Stimulated activated CD8-positive, alpha-beta memory T cell treated with anti-CD3 and anti-CD28 coated beads, Interleukin-15, amount 100 ng/mL, for 1 hour (primary cell): ENCODE measurements at places on chromosomes 13 and 19.

GRCh38 chr19:18304458-18305310 is 18.2 kb downstream of the LSM4 start:
- DNase-seq, result peak; percentile 64

DNA sequence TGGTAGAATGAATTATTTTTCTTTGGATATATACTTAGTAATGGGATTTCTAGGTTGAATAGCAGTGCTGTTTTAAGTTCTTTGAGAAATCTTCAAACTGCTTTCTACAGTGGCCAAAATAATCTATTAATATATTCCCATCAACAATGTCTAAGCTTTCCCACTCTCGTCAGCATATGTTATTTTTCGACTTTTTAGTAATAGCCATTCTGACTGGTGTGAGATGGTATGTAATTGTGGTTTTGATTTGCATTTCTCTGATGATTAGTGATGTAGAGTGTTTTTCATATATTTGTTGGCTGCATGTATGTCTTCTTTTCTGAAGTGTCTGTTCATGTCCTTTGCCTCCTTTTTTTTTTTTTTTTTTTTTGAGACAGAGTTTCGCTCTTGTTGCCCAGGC is 90.2 kb upstream of the CSNK1A1L start:
- DNase-seq, result no peak

- no peak for DNase-seq
These were observed 15.9 kb upstream of the SLC35E1 start for GRCh38 chr19:16587833-16588823.

DNA sequence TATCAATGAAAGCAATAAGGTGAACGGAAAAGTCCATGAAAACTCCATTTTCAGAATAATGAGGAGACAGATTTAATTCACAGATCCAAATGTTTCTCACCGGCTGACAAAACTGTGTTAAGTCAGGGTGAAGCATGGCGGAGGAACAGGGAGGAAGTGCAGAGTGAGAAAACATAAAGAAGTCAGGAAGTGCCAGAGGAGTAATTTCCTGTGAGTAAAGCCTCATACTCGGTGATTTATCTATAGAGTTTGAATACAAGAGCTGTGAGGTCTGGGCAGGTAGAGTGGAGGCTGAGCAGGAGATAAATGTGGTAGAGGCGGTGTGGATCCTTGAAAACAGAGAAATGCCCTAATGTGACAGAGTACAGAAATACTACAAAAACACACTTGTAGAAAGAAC is 11.4 kb downstream of the CARD8 start:
- no peak for DNase-seq

DNA sequence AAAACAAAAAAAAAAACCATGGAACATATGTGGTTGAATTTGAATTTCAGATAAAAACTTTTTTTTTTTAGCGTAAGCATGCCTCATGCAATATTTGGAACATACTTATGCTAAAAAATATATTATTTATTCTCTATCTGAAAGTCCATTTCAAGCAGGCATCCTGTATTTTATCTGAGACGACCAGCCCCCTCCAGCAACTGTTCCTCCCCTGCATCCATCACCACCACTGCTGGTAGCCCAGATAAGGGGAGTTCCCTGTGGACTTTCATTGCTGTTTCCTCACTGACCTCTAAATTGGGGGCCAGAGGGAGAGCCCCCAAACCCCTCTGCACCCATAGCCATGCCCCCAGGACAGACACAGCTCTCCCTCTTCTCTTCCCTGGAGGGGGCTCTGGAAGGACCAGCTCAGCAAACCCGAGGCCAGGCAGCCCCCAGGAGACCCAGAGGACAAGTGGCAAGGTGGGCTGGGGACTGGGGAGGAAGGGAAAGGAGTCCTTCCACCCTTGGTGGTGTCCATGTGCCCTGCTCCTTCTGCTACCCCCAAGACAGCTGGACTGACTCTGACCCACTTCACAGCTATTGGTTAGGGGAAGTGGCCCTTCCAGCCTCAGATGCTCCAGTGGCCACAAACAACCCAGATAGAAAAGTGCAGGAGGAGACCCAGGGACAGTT is 6.6 kb upstream of the SIGLEC12 start:
- no peak for DNase-seq

DNA sequence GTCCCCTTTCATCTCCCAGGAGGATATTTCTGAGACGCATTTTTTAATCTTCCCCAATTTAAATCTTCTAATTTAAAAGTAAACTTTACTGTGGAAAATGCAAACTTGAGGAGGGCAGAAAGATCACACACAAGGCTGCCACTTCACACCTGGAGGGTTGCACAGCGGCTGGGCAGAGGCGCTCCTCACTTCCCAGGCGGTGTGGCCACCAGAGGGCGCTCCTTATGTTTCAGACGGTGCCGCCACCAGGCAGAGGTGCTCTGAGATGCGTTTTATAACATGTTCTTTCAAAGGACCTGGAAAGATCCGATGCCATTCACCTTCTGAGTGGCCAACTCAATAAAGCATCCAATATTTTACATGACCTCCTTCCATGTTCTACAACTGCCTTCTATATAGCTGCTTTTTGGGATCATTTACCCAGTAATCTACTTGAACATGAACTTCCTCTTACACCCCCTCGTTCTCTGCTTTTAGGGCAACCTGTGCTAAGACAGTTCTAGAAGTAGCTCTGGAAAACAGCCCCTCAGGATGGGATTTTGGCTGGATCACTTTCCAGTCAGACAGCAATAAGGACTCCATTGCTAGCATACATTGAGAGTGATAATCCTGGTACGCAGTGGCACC is 14.8 kb upstream of the MTUS2 start:
- DNase-seq, result no peak

- DNase-seq, result no peak
These were observed 125.8 kb upstream of the PCDH9 start for GRCh38 chr13:67355812-67356476.

DNA sequence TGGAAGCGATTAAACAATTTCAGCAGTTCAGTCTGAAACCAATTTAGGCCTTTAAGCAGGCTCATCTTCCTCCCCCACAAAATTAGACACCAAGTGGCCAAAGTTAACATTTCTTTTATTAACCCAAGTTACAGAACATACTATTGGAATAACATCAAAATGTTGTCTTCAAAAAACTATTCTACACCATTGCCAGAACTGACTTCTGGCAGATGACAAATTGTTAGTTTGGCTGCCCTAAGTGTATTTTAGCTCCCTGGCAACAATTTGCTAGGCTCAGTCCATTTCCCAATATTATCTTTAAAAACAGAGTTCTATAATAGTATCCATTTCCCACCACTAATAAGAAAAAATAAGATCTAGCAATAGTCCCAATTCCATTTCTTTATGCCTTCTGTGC is 107.8 kb downstream of the SGCG start:
- DNase-seq, result no peak

DNA sequence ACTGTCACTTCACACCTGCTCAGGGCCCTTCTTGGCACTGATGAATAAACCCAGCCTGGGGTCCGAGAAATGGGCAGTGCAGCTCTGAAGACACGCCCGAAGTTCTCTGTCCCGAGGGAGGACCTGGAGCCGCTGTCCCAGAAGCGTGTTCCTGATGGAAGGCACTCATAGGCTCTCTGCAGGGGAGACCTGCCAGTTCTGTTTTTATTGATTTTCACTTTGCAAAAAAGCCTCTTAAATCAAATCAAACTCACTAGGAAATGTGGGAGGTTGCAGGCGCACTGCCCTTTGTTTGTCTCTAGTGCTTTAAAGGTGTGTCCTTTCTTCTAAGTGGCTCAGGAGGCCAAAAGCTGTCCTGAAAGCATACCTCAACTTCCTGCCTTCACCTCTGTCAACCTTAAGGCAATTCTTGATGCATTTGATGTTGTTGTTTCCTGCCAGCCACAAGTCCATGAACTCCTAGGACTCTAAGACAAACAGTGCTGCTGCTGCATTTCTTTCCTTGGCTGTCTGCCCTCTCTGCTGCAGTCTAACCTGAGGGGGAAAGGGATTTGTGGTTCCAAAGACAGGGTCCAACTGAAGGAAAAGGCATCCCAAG is 663.2 kb downstream of the UQCRFS1 start:
- DNase-seq, result no peak

- DNase-seq, result no peak
These were observed 15.5 kb upstream of the RASA3 start for GRCh38 chr13:114147803-114148520.

DNA sequence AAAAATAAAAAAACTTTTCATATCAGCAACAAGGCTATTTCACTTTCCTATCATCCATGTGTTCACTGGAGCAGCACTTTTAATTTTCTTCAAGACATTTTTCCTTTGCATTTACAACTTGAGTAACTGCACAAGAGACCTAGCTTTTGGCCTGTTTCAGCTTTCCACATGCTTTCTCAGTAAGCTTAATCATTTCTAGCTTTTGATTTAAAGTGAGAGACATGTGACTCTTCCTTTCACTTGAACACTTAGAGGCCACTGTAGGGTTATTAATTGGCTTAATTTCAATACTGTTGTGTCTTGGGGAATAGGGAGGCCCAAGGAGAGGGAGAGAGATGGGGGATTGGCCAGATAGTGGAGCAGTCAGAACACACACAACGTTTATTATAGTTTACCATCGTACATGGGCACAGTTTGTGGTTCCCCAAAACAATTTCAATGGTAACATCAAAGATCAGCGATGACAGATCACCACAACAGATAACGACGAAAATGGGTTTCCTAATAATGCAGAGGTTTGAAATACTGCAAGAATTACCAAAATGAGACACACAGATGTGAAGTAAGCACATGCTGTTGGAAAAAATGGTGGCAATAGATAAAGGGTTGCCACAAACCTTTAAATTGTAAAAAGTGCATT is 117.6 kb downstream of the GGACT start:
- DNase-seq, result no peak

DNA sequence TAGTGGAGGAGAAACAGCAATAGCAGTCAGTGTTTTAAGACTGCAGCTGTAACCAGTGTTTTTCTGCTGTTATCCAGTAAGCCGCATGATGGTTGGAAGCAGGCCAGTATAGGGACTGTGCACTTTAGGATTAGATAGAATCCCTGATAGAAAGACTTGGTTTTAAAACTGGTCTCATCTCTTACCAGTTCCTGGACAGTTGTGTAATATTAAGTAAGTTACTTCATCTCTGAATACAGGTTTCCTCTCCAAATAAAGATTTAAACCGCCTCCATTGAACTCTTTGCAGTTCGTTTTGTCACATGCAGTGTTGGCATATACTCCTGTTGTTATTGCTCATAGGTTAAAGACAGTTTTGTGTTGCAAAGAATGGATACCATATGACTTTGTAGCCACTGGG is 25.6 kb downstream of the URI1 start:
- no peak for DNase-seq

DNA sequence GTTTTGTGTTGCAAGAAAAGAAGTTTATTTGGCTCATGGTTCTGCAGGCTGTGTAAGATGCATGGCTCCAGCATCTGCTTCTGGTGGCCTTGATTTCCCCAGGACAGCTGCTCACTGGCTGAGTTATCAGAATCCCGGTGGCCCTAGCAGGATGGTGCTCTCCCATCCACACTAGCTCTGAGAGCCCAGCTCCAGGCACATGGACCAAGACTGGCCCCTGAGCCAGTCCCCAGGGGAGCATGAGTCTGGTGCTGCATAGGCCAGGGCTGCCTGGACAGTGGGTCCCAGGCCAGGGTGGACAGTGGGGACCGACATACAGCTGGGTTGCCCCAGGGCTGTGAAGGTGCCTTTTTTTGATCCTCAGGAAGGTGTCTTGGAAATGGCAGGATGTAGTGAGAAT is 10.4 kb downstream of the ADGRE2 start:
- no peak for DNase-seq

DNA sequence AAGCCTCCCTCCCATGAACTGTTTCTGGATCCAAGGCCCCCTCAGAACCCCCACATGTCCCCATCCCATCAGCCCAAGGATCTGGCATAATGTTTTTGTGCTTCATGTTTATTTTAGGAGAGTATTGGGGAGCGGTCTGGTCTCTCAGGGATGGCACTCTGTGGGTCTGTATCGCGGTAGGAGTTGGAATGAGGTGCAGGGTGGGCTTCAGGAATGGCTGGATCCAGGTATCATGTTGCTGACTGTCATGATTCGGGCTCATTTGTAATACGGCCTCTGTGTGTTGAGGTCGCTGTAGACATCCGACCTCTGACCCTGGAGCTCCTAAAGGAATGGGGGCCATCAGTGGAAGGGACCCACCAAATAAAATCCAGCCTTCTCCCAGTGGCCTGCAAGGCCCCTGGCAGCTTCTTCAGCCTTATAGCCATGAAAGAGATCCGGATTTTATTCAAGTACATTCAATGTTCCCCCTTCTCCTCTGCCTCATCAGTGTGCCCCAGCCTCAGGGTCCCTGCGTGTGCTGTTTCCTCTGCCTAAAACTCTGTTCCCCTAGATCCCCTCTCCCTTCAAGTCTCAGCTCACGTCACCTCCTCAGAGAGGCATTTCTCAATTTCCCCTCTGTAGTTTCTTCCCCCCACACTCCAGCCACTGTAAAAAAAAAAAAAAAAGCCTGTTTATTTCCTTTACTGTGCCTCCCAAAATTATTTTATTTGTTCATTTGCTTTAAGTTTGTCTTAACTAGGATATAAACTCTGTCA is 2.2 kb downstream of the HCST start:
- no peak for DNase-seq

DNA sequence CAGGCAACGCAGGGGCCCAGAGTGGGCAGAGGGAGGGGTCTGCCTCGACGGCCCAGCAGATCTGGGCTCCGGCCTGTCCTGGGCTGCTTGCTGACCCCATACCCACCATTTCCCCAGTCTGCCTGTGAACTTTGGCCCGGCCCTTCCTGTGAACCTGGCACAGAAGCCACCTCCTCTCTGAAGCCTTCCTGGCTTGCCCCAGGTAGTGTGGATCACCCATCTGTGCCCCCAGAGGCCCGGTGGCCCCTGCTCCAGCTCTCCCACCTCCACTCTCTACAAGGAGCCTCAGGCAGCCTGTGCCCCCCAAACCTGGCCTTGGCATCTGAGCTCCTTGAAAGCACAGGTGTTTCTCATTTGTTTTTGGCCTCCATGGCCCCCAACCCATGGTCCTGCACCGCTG is 15.7 kb downstream of the PLEKHF1 start:
- DNase-seq, result no peak

DNA sequence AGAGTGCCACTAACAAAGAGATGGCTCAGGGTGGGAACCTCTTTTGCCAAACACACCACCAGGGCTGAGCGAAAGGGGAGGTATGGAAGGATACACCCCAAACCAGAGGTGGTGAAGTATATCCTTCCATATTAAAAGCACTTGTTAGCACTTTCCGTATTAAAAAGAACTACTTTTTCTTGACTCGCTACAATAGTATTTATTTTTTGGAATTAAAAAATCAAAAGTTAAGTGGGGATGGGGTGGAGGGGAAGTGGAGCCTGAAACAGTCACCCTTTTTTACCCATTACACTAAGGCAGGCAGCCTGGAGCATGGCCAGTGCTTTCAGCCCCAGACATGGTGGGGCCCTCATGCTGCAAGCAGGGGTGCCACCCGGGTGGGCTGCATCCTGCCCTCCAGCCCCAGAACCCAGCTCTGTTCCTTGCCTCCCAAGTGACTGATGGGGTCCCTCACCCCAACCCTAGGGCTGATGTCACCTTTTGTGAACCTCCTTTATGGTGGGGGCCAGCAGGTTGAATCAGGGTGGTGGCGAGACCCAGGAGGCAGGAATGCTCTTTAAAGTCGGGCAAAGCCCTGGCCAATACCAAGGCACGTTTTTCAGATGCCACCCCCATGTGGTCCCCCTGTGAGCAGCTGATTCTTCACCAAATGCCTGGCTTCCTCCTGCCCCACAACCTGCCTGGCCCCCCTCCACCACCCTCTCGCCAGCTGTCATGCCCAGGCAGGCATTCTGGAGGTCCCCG is 31.0 kb downstream of the LYL1 start:
- DNase-seq, result no peak

- DNase-seq, result no peak
These were observed 1174.9 kb downstream of the PCDH17 start for GRCh38 chr13:58806401-58806800.

- no peak for DNase-seq
These were observed 112.5 kb upstream of the SLC7A1 start for GRCh38 chr13:29707876-29708543.
